Prostate gland (tissue), 2 donors: ENCODE measurements at places on chromosomes 13 and 19.

- no peak for DNase-seq
Measured at GRCh38 chr19:2355168-2356035, 4.7 kb upstream of the TMPRSS9 start.

- DNase-seq, result no peak
Measured at GRCh38 chr13:84910423-84910822, 888.8 kb downstream of the SLITRK6 start.

DNA sequence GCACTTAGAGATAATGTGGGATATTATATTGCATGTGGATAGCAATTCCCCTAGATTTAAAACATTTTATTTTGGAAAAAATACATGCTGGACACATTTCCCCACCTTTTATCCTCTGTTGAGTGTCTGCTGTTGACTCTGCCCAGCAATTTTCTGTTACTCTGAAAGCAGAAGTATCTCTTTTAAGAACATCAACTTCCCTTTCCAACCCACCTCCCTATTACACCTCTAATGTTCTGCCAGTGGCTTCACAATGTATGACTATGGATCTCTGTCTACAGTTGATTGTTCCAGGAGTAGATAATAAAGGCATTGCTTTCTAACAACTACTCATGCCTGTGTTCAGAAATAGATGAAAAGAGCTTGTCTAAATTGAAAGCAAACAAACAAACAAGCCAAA, 754.8 kb upstream of the SLITRK6 start:
- DNase-seq, result no peak

- DNase-seq, result no peak
Measured at GRCh38 chr13:110233951-110234280, 73.0 kb downstream of the COL4A1 start.

- DNase-seq, result no peak
Measured at GRCh38 chr13:24275041-24275440, 34.3 kb upstream of the C1QTNF9 start.

DNA sequence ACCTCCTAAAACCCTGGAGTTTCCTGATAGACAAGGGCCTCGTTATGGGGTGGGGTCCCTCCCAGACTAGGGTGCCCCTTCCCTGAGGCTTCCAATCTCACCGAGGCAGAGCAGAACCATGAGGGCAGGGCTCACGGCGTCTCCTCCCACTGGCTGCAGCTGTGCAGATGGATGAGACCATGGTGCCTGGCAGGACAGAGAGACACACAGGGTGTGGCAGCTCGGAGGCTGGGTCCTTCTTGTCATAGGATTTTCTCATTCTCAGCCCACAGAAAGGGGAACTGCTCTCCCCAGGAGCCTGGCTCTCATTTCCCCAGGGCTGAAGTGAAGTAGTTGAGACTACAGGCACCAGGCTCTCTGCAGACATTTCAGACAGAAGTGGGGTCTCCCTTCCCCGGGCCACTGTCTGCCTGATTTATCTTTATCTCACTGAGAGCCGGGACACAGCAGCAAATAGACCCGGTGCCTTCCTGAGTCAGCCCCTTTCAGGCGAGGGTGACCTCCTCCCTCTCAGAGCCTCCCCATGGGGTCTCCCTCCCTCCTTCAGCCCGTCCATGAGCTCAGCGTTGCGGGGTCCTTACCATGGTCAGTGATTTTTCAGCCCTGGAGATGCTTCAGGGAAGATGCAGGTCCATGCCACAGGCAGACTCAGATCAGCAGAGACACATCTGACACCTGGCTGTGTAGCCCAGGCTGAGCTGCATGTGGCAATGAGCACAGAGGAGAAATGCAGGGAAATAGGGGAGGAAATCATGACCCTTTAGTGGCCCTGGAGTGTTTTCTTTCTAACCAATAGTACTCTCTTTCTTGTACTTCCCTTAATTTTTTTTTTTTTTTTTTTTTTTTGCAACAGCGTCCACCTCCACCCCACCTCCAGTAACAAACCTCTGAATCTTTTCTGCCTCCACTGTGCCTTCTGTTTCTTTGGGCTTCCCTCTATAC, at the start of gene LILRA5:
Gene LILRA5 (minus strand): TSS at position 731 of the 942 bp plus-strand sequence. CDS start 147 bp downstream, at position 584.
- DNase-seq, result no peak

DNA sequence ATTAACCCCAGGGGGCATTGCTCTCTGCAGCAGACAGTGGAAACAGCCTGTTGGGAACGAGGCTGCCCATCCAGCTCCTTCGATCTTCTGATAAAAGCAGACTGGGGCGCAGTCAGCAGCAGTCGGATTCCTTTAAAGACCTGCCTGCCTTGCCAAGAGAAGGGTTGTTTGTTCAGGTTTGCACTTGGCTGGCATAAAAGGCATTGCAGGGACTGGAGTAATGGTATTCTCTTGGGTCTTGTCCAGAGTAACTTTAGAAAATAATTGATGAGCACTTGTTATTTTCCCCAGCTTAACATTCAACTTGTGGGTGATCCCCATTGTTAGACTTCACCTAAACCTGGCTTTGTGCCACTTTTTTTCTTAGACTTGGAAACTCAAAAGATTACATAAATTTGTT, 67.3 kb upstream of the SLC10A2 start:
- peak; percentile 37 for DNase-seq

- DNase-seq, result no peak
Measured at GRCh38 chr13:102376318-102376717, 25.5 kb downstream of the FGF14 start.

DNA sequence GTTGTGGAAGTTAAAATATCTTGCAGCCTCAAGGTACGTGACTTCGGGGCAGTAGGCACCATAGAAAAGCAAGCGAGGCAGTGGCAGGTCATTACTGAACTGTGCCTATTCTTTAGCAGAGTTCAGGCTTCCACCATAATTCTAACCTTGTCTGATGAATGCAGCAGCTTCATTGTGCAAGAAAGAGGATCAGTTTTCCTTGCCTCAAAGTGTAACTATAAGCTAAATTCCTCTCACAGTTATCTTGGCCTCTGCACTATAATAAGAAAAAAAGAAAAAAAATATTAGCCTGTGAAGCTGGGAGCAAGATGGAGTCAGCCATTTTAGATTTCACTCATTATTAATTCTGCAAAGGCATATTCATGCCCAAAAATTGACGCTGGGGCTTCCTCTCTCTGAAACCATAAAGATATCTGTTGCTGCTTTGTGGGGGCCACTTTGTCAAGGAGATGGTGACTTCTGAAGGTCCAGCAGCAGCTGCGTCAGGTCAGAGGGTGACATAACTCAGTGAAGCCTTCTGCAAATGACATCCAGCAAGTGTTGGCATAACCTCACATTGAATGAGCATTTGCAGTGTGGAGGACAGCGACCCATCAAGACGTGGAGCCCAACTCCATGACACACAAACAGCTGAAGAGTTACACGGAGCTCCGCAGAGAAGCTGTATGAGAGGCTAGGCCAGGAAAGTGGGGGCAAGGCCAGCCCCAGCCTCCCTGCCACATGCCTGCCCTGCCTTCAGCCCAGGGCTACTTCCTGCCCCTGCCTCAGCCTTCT, 23.1 kb upstream of the SACS start:
- no peak for DNase-seq

- no peak for DNase-seq
Measured at GRCh38 chr13:109938255-109938936, 152.0 kb upstream of the IRS2 start.

- DNase-seq, result no peak
Measured at GRCh38 chr13:113520571-113520970, 30.1 kb upstream of the DCUN1D2 start.

- DNase-seq, result no peak
Measured at GRCh38 chr19:18419699-18420460, 682 bp downstream of the SSBP4 start.
